ENCODE measurements at places on chromosomes 5 and 9.
A peak's percentile ranks its signal among the peaks of the same experiment; 100 is the strongest.

GRCh38 chr9:131721076-131721475 lies 18.8 kb downstream of the RAPGEF1 start:
- DNase-seq, result no peak

- no peak for DNase-seq
Observed at GRCh38 chr9:7392148-7392547, 407.4 kb downstream of the DMAC1 start.

GRCh38 chr9:24582146-24583126 lies 36.7 kb upstream of the IZUMO3 start:
- DNase-seq, result no peak

DNA sequence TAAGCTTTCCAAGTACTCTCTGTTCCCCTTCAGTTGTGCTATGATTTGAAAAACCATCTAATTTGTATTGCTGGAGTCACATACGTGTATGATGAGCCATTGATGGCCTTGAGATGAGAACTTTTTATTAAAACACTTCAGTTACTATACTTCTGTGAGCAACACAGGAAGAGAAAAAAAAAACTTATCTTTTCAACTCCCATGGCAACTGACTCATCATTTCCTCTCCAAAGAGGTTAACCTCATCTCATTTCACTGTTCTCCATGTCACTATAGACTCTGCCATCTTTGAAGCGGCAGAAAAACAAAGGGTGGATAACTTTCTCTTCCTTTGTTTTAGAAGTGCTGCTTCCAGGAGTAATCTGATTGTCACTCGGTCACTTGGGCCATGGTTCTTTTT lies 104.3 kb upstream of the PCSK1 start:
- DNase-seq, result no peak

GRCh38 chr9:128066713-128067644 lies at the start of gene NAIF1:
Gene NAIF1 (minus strand): TSS chr9:128067320. CDS start chr9:128067101, 219 bp downstream.
- DNase-seq, result peak; percentile 90

- DNase-seq, result no peak
Observed at GRCh38 chr5:145960848-145961600, 24.6 kb downstream of the SH3RF2 start.

DNA sequence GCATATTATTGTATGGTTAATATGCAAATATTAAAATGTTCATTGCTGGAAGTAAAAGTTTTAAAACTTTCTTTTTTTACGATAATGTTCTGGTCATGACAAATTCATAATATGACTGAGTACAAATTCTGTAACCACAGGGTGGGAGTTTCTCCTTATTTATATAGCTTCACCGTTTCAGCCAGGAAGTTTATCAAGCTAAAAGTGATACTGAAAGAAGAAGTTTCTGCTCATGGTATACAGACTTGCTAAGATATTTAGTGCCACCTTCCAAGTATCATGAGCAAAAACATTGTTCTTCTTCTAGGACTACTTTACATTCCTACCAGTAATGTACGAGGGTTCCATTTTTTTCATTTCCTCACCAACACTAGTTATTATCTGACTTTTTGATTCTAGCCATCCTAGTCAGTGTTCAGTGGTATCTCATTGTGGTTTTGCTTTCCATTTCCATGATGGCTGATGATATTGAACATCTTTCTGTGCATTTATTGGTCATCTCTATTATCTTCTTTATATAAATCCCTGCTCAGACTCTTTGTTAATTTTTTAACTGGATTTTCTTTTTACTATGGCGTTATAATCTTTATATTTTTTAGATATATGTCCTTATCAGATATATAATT lies 94.2 kb upstream of the PRRC1 start:
- no peak for DNase-seq

- DNase-seq, result no peak
Observed at GRCh38 chr9:100229136-100229535, 123.6 kb downstream of the TEX10 start.

DNA sequence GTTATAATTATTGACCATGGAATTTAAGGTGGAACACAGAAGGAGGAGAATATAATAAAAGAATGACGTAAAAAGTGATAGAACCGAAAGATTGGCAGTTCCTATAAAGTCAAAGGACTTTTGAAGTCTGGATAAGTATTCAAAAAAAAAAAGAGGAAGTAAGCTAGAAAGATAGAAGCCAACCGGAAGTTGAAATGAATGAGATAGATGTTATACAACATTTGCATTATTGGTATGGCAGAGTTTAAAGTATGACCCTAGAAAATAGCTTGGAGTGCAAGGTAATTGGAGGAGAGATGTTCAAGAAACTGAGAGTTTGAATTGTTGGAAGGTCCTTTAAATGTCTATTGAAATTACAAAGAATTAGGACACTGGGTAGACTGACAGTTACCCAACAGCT lies 293.6 kb downstream of the FER start:
- DNase-seq, result no peak

DNA sequence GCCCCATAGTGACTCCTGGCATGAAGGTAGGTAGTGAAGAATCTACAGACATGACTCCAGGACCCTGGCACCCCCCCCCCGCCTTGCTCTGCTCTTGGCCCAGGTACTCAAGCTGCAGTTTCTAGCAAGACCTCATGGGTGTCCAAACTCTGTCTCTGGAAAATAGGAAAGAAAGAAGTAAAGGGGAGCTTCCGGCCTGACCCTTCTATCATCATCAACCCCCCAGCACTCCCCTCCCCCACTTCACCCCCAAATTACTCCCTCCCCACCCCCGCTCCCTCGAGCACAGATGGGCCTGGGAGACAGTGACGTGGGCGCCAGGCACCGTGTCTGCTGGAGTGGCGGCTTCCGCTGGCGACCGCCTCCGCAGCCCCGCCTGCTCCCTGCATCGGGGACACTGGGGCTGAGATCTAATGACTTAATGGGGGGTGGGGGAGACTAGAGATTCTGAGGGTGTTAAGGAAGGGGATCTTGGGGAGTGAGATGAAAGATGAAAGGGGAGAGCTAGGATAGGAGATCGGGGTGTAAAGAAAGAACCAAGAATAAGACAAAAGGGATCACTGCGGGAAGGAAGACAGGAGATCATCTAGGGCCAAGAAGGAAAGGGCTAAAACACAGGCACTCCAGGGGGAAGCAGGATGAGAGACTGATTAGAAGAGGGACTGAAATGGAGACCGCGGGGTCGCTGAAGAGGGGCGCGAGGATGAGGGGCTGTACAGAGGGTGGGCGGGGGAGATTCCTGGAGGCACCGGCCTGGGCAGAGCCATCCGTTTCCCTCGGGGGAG lies 1.1 kb upstream of the DNAJB5 start:
- DNase-seq, result no peak

DNA sequence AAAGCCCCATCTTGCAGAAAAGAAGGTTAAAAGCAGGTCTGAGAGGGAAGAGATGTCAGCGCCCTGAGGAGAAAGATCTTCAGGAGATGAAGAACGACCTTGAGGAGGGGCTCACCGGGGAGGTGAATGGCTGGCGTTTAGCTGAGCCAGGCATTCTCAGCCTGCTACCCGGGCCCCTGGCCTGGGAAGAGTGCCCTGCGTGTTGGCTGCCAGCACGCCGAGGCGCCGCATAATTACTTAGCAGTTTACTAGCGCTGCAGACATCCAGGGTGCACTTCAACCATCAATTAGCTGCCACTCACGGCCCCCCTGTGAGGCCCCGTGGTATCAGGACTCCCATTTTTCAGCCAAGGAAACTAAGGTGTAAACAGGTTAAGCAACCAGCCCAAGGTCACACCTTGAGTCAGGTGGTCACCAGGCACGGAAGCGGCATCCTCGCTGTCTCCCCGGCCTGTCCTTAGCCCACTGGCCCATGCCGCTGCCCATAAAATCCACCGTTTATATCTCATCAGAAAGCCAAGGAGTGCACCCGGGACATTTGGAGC lies 551.9 kb downstream of the BNC2 start:
- DNase-seq, result no peak

GRCh38 chr5:35009019-35009418 lies 38.7 kb downstream of the AGXT2 start:
- no peak for DNase-seq

- no peak for DNase-seq
Observed at GRCh38 chr5:7473115-7473514, 77.2 kb downstream of the ADCY2 start.

GRCh38 chr5:14413331-14413750 lies 168.3 kb upstream of the OTULINL start:
- no peak for DNase-seq

- DNase-seq, result no peak
Observed at GRCh38 chr5:139761057-139761450, 34.6 kb upstream of the PSD2 start.

DNA sequence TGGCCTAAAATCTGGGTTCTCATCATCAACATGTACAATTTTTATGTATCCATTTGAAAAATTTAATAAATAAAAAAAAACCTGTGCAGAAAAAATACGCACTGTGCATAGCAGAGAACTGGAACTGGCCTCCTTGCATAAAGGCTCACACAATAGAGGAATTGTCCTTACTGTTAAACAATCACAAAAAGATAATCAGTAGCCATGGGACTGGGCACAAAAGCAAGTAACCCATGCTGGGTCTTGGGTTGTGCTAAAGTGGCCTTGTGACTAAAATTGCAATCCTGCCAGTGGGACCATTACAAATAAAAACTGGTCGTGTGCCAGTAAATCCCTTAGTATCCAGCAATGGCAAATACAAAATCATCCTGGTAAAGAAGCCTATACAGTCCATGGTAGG lies 1646.6 kb downstream of the MAT2B start:
- DNase-seq, result no peak

- DNase-seq, result no peak
Observed at GRCh38 chr5:152488869-152489268, 83.8 kb upstream of the NMUR2 start.

- no peak for DNase-seq
Observed at GRCh38 chr5:18720002-18720401, 1085.7 kb downstream of the TAF11L14 start.

DNA sequence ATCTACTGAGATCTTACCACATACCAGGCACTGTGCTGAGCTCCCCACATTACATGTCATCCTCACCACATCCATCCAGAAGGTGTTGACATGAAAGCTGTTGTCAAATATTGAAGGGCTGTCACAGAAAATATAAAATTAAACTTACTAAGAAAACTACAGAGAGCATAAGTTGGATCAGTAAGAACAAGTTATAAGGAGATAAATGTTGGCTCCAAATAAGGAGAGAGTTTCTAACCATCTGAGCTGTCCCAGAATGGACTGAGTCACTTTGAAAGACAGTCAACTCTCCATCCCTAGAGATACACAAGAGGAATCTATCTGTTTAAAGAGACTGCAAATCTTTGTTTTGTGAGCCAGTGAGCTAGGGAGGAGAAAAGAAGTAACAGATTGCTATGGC lies 169.8 kb downstream of the DRD1 start:
- no peak for DNase-seq

GRCh38 chr5:178306430-178307225 lies 74.0 kb upstream of the PHYKPL start:
- DNase-seq, result no peak

DNA sequence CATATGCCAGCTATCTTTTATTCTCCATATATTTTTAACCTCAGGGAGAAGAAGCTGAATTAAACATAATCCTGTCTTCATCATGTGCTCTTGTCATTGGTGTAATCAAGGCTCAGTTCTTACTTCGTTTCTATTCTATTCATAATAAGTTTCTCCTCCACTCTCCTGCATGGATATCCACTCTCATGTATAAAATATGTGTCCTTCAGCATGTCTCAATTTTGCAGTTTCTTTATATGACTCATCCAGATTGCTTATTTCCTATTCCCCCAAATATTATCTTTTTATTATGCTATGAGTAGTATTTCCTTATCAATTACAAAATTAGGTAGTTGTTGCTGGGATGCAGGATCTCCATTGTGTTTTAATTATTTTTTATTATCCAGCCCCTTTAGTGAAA lies 643.7 kb upstream of the ACO1 start:
- no peak for DNase-seq

DNA sequence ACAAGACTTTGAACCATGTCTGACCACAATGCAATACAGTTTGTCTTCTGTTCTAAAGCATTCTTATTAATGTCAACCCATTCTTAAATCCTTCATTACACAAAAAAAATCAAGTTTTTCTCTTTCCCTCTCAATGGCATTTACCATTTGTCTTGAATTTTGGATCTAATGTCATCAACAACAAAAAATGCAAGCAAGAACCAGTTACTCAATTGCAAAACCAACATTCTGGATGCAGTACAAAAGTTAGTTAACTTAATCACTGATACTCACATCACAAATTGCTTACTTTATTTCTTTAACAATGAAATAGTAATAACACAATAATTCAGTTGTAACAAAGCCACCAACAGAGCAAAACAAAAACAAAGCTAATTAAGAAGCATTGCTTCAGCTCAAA lies 6.0 kb downstream of the C9orf40 start:
- no peak for DNase-seq

GRCh38 chr5:68318955-68319705 lies 103.6 kb downstream of the PIK3R1 start:
- DNase-seq, result no peak

Measured in activated CD8-positive, alpha-beta memory T cell treated with anti-CD3 and anti-CD28 coated beads for 4 hours (primary cell).